ENCODE measurements at places on chromosomes 13 and 19.

GRCh38 chr19:49151267-49152118 lies 3.7 kb downstream of the HRC start:
- no peak for DNase-seq

- DNase-seq = no peak
Observed at GRCh38 chr19:5314907-5315298, 25.7 kb downstream of the PTPRS start.

DNA sequence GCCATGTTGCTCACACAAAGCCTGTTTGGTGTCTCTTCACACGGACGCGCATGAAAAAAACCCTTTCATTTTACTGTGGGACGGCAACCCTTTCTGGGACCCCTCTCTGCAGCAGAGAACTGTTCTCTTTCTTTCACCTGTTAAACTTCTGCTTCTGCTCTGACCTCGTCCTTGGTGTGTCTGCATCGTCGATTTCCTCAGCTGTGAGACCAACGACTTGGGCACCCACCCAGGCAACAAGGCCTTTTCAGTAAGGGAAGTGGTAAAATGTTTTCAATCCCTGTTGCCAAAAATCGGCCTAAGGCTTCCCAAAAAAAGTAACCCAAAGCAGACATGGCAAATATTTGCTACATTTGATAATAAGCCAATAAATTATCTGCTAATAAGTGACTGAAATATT lies 515.3 kb downstream of the IRS2 start:
- DNase-seq = no peak

DNA sequence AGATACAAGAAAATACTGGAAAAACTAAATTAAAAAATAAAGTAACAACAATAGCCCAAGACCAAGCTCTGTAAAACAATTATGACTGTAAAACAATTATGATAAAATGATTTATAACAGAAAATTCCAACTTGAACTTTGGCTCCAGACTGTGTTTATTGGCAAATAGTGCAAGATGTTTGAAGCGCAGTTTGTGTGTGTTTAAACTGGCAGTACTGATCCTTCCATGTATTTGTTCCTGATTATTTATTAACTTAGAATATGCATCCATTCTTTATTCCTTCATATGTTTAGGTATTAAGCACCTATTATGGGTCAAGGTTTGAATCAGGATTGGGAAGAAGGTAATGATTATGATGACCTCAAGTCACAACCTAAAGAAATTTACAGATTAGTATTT lies 37.8 kb downstream of the ZNF582 start:
- no peak for DNase-seq

DNA sequence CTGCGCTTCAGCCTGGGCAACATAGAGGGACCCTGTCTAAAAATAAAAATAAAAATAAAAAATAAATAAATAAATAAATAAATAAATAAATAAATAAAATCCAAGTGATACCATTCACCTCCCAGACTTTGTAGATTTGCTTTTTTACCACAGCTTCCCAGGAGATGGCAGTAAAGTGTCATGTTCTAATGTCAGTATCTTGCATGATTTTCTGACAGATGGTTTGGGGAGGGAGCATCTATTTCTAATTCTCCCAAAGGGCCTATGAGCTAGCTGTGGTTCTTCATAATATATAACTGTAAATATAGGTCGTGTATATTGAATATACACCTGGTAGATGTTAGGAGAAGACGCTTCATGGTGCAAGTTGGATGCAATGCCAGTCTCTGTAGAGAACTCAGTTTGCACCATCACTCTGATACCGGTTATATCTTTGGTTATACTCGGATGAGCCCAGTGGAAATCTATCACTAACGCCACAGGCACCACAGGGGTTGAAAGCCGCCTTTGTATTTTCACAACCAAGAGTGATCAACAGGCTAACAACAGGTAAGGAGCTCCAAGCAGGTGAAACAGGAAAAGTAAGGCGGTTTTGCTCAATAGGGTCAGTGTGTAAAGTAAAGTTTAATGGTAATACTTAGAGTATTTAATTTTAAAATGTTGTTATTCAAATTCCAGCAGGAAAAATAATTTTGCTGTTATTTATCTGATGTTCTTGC lies 13.9 kb downstream of the APLP1 start:
- no peak for DNase-seq

- no peak for DNase-seq
Observed at GRCh38 chr13:60288569-60288968, 108.5 kb upstream of the TDRD3 start.

DNA sequence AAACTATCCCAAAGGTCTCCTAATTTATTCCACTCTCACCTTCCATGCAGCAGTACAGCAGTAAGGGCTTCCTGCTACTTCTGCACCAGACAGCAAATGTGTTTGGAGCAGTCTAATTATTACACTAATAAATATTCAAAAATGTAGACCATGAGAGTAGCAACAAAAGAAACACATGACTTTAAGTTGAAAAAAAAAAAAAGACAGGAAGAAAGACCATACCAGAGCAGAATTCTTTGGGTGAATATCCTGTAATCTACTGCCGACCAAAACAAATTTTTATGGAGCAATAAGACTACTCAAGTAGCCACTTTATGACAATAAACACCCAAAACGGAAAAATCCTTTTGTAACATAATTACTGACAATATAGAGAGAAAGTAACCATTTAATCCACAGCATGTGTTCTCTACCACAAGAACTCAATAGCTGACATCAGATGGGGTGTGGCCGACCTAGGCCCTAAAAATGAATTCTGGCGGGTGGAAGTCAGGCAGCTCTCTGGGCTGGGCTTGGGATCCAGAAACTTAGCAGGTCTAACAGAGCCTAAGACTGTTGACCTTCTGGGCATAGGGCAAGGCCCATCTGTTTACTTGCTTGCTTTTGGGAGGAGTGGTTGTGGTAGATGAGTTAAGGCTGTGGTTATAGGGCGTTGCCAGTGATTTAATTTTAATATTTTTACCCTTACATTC lies 4.6 kb downstream of the KLF12 start:
- no peak for DNase-seq

DNA sequence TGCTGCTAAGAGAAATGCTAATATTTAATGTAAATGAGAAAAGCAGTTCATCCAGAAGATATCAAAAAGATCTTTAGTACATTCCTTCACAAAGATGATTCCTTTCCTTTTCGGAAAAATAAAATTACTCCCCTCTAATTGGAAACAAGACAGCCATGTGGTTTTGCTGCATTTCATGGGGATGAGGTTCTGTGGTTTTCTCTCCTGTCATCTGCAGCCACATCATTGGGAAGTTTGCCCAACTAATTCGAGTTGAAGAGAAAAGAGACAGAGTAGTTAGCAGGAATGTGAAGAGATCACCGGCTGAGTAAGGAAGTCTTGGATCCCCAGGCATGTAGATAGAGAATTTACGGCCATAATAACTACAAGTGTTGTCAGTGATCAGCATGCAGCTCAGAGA lies 122.1 kb downstream of the CYSLTR2 start:
- DNase-seq = no peak

DNA sequence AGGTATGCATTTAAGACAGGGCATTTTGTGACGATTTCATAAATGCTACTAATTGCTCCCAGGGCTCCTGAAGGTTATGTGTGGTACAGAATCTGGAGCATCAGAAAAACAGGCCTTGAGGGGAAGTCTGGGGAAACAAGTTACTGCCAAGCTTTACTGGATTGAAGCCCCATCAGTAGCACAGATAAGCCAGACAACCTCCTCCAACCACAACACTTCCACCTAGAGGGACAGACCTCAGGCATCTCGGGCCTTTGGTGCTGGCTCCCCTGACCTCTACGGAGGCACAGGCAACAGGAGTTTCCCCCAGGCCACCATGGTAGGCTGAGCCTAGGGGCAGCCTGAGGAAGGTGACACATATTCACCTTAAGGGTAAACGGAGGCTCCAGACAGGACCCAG lies 54.1 kb downstream of the ABCC4 start:
- DNase-seq = no peak

GRCh38 chr13:44929692-44930091 lies 59.6 kb downstream of the NUFIP1 start:
- no peak for DNase-seq

All from esophagus squamous epithelium (tissue), 5 donors.